ENCODE measurements at places on chromosomes 6 and 20.

GRCh38 chr6:8434727-8435092 lies 635 bp downstream of the SLC35B3 start:
- DNase-seq, result no peak

- no peak for DNase-seq
Measured at GRCh38 chr20:21181028-21181427, 55.1 kb downstream of the KIZ start.

DNA sequence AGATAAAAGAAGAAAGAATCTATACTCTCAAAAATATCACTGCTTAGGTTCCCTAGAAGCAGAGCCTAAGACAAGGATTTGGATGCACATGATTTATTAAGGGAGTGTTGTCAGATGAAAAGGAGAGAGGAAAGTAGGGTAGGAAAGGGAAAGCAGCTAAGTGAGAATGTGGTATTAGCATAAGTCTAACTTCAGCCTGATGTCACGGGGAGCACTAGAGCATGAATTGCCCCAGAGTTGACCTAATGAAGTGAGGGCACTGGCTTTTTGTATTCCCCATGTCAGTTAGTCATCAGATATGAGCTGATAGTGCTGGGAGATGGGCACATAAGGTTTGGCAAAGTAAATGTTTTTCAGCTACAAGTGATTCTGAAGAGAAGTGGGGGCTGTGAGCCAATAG lies 129.0 kb upstream of the THEMIS start:
- DNase-seq, result peak; percentile 5

GRCh38 chr20:33927724-33928123 lies 66.0 kb upstream of the RALY start:
- no peak for DNase-seq

GRCh38 chr6:160974304-160974771 lies 17.2 kb upstream of the MAP3K4 start:
- no peak for DNase-seq

- DNase-seq, result no peak
Measured at GRCh38 chr6:164151161-164152120, 736.9 kb downstream of the QKI start.

DNA sequence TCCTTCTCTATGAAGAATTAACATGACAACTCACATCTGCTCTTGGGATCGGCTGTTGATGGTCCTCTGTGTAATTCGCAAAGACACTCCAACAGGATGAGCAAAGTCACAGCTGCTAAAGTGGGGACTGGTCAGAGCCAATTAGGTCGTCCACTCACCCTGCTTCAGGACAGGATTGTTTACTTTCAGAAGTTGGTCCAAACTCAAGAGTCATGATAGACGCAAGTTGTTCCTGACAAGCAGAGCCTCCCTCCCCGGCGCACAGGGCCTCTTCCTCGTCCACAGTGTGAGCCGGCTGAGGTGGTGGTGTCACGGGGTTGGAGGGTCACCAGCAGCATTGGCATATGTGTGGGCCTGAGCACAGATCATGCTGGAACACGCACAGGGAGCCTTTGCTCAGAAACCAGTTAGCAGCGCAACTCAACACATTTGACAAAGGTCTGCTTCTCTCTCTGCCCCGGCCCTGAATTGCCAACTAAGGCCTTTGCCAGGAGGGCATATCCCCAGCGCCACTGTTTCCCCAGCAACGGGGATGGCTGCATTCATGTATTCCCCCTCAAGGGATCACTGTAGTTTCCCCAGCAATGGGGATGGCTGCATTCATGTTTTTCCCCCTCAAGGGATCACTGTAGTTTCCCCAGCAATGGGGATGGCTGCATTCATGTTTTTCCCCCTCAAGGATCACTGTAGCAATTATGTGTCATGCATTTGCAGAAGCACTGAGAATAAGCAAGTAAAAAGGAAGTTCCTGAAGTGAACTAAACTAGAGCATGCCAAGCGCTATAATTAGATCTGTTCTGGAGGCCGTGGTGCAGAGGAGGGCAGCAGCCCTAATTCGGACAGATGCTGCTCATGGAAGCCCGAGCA lies 111.7 kb downstream of the THBS2 start:
- DNase-seq, result no peak

- no peak for DNase-seq
Measured at GRCh38 chr20:45340236-45340847, 7.9 kb downstream of the SDC4 start.

- DNase-seq, result no peak
Measured at GRCh38 chr20:30511322-30512030, 746.0 kb upstream of the DEFB115 start.

DNA sequence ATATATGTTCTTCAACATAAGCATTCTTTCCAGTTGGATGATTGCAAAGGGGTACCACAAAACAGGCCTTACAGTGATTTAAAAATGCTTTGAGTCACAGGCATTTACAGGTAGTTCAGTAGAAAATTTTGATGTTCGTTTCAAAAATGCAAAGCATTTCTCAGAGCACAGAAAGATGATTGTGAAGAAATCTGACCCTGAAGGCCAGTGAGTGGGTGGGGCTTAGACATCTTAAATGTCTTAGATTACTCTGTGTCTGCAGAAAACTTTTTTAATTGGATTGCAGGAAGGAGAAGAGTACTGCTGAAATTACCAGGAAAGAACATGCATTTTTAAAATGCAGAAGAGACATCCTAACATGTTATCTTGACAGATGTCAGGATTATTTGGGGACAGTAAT lies 268.3 kb downstream of the CDKAL1 start:
- no peak for DNase-seq

- no peak for DNase-seq
Measured at GRCh38 chr20:34322267-34323105, 19.3 kb upstream of the AHCY start.

- no peak for DNase-seq
Measured at GRCh38 chr6:76481101-76481500, 408.6 kb upstream of the IMPG1 start.

DNA sequence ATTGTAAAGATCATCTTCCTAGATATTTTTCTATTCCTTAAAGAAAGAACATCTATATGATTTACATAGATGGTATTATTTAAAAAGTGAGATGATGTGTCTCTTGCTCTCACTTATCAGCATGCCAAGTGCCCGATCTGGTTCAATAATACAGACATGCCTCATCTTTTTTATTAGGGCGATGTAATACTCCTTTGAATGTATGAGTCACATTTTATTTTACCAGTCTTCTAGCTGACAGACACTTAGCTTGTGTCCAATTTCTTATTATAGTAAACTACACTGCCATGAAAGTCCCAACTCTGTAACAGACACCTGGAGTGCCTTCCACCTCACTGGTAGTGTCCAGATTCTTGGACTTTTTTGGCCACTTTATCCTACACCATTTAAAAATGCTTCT lies 586.6 kb upstream of the BTBD3 start:
- no peak for DNase-seq

DNA sequence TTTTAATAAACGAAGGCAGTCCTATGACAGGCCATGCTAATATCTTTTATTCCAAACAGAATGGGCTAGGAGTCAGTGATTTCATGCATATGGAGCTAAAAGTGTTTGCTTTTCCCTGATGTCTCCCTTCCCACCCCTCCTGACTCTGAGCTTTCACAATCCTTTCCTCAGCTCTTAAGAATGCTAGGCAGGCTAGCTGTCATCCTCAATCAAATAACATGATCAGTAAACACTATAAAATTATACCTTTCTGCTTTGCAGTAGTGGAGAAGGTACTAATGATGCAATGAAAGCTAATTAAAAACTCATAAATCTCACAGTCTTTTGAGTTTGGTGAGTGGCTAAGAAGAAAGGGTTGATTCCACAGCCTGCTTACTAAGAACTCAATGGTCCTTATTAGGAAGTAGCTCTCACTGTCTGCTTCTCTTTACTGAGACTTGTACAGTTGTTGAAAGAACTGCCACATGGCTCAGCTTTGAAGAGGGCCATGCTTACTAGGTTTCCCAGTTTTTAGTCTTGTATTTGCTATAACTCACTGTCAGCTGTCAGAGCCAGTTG lies 250.9 kb upstream of the JAG1 start:
- DNase-seq, result no peak

- DNase-seq, result no peak
Measured at GRCh38 chr6:45377043-45377553, 636 bp downstream of the SUPT3H start.

DNA sequence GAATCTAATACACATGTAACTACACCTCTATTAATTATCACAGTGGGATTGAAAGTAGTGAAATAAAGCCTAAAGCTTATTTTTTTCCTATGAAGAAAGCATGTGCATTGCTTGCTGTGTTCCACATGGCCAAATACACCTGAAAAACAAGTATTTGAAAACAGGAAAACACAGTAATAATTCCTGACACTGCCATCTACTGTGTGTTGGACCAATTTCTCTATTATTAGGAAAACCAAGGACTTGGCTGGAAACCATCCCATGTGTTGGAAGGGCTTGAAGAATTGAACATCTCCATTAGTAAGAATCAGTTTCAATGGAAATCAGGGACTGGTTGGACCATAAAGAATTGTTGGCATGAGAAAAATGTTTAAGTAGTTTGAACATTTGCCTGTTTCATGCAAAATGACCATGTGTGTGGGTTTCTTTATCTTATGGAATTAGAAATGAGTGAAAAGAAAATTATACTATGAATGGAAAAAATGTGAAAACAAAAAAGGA lies 124.1 kb downstream of the PHF3 start:
- no peak for DNase-seq

GRCh38 chr20:29689411-29690225 lies 1567.8 kb upstream of the DEFB115 start:
- no peak for DNase-seq

DNA sequence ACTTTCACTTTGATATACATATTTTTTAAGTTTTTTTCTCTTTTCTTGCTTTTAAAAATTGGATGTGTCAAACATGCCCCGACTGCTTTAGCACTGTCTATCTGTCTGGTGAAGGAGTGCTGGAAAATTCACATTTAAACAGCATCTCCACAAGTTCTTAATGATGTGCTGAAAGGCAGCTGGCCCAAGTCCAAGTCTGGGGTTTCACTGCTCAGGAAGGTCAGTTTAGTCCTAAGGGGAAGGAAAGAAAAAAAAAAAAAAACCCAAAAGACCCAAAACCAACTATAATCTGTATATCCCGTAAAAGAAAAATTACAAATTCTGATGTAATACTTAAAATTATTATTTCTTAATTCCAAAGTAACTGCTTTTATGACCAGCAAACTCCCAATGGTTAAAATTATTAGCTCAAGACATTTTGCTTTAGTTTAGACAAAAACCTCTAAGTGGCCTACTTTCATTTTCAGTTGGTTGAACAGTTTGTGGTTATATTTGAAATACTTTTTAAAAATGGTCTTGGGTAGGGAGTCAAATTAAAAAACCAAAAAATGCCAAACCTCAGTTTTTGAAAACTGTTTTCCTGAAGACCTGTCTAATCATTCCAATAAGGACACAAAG lies 79.5 kb upstream of the PREP start:
- no peak for DNase-seq

DNA sequence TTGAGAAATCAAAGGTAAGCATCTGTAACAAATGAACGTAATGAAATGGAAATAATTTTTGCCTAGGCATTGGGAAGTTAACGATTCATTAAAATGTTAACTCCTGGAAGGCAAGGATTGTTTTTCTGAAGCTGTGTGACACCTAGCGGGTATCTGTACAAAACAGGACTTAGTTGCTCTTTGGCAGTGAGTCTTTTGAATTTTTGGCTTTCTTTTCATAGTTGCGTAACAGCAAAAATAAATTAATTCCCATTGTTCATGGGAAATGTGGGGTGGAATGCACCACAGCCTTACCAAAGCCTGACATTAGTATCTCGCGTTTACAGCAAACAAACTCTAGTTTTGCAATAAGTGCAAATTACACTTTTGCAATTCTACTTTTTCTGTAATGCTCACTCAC lies 92.7 kb upstream of the DTNBP1 start:
- no peak for DNase-seq

DNA sequence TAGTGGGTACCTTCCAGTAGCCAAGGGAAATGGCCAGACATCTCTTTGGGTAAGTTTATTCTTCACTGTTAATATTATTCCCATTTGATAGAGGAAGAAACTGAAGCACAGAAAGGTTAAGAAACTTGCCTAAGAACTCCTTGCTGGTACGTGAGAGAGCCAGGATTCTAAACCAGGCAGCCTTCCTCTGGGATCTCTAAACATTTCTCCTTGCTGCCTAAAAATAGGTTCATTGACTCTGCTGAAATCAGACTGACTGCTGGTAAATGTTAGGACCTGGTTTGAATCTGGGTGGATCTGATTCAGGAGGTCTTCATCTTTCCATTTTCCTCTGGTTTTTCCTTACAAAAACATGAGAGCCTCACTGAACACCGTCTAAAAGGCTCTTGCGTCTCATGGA lies 186.9 kb downstream of the AIG1 start:
- no peak for DNase-seq

GRCh38 chr20:62730481-62730880 lies 21.8 kb downstream of the NTSR1 start:
- no peak for DNase-seq

DNA sequence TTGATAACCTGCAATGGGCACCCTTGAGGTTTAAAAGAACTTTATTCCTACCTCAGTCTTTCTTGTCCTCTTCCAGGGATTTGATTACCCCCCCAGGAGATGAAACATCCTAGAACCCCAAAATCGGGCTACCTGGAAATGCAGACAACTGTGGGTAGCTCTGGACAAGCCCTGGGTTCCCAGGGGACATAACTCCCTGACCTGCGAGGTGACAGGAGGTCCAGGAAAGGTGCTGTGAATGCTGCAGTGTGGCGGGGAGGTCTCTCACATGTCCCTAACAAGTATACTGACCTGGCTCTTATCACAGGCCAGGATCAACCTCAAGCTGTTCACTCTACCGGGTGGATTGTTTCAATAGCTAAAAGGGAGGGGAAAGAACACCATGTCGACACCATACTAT lies 11.6 kb downstream of the JAG1 start:
- DNase-seq, result no peak

Measured in nephron progenitor cell (in vitro differentiated cells).